CD4-positive, alpha-beta T cell treated with Interleukin-4 for 1 hour (primary cell): ENCODE measurements at places on chromosomes 2 and 18.

DNA sequence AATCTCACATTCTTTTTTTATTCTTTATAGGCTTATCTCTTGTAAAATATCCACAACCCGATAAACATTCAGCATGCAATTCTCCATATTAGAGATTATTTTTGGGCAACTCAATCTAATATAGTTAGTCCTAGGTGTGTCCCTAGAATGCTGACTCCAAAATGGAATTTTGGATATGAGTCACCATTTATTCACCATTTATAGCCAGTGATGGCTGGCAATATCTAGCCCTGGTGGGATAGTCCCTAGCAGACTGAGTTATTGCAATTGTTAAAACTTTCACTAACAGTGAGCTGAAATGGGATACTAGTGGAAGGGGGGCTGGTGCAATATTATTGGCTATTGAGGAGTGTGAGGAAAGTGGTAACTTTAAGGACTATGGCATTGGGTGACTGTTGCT is 401.6 kb downstream of the SLC4A3 start:
- DNase-seq = no peak

GRCh38 chr2:190876631-190877030 is 4.0 kb upstream of the GLS start:
- DNase-seq = no peak

- no peak for DNase-seq
Measured at GRCh38 chr2:75003276-75003675, 44.8 kb downstream of the POLE4 start.

GRCh38 chr2:200340508-200341224 is 34.2 kb downstream of the SPATS2L start:
- no peak for DNase-seq

DNA sequence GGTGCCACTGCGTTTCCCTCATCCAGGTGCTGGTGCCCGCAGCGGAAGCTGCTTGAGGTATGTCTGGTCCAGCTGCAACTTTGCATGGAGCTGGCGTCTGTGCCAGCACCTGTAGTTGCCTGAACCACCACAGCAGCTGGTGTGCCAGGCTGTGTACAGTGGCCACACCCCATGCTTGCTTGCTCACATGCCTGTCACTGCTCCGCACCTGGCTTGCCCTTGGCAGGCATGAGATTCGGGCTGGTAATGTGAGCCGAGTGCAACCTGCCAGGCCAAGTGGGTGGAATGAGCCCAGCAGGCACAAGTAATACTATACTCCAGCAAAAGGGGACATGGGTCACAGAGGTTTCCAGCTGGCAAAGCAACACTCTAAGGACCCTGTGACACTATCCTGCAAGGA is 1123.3 kb upstream of the ACVR2A start:
- DNase-seq = no peak

DNA sequence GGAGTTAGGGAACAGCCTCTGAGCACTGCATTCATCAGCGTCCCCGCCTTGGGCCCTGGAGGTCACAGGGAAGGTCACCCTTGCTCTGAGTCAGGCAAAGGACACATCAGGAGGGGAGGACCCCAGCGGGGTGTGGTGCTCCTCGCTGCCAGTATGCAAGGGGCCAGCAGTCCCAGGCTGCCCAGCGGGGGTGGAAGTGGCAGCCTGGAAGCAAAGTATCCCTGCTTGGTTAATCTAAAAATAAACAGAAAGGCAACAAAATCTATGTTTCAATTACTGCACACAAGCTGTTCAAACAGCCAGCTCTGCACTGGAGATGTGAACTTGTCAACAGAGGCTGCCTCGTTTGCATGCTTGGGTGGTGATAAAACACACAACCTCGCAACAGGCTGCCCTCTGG is 164.1 kb downstream of the KLHL29 start:
- DNase-seq = no peak

DNA sequence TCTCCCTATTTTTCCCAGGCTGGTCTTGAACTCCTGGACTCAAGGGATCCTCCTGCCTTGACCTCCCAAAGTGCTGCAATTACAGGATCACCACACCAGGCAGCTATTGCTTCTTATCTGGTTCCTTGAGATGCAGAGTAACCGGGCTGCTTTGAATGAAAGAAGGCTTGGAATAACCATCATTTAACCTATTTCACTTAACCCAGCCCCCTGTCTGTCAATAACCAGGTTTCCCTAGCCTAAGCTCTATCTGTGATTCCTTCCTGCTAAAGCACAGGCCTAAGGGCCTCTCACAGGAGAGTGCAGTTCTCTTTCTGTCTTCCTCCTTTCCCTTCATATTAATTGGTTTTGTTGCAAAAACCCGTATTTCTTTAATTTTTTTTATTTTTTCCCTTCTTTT is 393.5 kb upstream of the RAB12 start:
- DNase-seq = no peak

- no peak for DNase-seq
Measured at GRCh38 chr18:54931152-54931551, 28.1 kb downstream of the CCDC68 start.

GRCh38 chr2:1572638-1573037 is 159.4 kb downstream of the TPO start:
- no peak for DNase-seq
